Urinary bladder (tissue), 4 donors: ENCODE measurements at places on chromosomes 12 and 14. TPM values are rescaled to one million over a fixed set of nuclear protein-coding genes. Genes with fewer than 3 reads are reported as not detected.

DNA sequence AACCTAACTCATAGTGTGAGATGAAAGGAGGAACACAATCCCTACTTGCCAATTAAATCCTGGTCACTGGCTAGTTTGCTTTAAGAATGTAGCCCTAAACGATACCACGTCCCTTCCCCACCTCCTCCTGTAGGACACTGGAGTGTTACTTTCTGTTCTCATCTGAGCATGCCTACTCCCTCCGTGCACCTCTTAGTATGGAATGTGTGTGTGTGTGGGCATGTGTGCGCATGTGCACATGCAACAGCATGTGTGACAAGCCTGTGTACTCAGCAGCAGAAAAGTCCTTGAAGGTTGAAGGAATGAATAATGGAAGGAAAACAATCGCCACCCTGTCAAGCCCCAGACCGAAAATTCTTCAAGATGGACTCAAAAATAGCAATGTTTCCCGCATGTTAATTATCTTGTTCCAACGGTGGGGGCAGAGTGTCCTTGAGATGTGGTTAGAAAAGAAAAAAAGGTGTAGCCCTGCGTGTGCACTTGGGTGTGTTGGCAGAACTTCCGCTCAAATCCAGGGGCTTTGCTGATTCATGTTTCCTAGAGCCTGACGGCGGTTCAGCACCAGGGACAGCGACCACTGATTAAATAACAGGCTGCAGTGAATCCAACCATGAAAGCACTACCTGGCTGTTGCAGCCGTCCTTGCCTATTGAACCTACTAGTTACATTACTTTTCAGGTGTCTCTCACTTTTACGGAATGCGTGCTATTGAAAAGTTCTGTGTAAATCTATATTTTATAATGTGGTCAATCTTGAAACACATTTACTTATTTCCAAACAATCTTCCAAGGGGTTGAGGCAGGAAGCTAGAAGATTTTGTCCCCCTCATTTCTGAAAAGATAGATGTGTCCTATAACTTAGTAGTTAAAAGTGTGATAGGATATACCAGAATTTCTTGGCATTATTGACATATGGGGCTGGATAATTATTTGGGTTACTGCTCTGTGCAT is 79.8 kb downstream of the SRRM4 start:
- DNase-seq: no peak

DNA sequence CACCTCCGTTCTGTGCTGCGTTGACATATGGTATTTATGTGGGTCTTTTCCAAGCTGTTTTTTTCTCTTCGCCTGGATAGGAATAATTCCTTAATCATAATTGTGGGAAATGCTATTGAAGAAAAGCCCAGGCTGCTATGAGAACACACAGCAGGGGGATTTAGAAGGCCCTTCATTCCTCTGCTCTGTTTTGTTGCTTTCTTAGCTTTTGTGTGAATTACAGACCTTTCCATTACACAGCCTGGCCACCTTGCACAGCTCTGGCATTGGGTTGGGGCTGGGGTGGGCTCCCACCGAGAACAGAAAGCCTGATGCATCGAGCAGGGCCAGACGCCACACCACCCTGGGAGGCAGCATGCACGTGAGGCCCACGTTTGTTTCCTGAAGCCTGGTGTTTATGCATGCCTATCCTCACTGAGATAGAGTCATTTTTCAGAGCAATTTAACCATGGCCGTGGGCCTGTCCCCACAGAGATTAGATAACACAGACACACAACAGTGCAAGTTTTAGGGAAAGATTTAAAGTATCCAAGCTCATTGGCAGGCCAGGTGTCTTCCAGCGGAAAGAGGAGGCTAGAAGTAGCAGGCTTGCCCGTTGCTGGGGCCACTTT is 287.6 kb upstream of the PWP1 start:
- DNase-seq: no peak

- DNase-seq: no peak
Measured at GRCh38 chr12:114661245-114661644, 22.7 kb downstream of the TBX3 start.

DNA sequence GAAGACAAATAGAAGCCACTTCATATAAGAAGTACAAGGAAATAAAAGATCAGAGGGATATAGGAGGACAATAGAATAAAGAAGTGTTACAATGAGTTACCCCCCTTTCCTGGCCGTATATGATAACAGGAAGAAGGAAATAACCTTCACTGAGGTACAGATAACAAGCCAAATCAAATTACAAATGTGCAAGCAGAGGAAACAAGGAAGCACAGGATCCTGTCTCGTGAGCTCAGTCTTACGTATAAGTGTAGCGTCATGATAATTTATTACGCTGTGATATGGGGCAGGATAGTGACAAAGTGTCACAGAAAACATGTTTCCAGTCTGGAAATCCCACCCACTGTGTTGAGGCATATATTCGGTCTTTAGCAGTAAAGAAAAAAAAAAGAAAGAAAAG is 26.5 kb downstream of the CRACR2A start:
- no peak for DNase-seq

GRCh38 chr12:101372431-101372830 is 35.1 kb downstream of the ARL1 start:
- no peak for DNase-seq

ITGB7 gene
- polyA plus RNA-seq: 1.7 TPM

- no peak for DNase-seq
Measured at GRCh38 chr12:48828841-48829575, 10.7 kb downstream of the CACNB3 start.

DNA sequence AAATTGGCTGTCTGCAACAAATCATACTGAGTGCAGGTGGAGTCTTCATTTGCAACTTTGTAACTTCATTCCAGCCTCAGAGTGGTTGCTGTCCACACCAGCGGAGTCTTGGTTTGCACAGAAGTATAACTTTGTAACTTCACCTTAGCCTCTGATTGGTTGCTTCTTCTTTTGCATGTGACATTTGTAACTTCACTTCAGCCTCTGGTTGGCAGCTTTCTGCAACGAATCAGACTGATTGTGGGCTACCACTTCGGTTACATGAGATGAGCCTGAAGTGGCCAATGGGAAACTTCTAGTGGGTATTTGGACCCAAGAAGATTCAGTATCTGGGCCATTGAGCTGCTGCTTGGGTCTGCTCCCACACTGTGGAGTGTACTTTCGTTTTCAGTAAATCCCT is 17.8 kb downstream of the RASSF8 start:
- no peak for DNase-seq

- no peak for DNase-seq
Measured at GRCh38 chr12:78189656-78190055, 359.0 kb downstream of the NAV3 start.

- DNase-seq: no peak
Measured at GRCh38 chr14:53520078-53520928, 367.2 kb upstream of the DDHD1 start.

GRCh38 chr12:97358361-97358760 is 104.2 kb upstream of the RMST start:
- DNase-seq: no peak
